ENCODE measurements at places on chromosomes 6 and 20. TPM values are rescaled to one million over a fixed set of nuclear protein-coding genes. Genes with fewer than 3 reads are reported as not detected.

DNA sequence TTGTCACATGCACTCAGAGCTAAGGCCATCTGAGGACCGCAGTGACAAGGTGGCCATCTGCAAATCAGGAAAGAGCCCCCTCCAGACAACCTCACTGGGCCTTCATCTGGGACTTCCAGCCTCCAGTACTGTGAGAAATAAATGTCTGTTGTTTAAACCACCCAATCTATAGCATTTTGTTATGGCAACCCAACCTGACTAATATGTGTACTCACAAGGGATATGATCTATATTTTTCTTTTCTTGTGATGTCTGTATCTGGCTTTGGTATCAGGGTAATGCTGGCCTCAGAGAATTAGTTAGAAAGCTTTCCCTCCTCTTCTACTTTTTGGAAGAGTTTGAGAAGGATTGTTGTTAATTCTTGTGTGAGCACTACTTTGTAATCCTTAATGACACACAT, 37.5 kb upstream of the ENTPD6 start:
- no peaks in the 10 kb centered on the region for H3K4me1 ChIP-seq
- DNase-seq, result no peak
- no peaks in the 10 kb centered on the region for H3K36me3 ChIP-seq
- H3K27ac ChIP-seq, result no peak overlapping the region

DNA sequence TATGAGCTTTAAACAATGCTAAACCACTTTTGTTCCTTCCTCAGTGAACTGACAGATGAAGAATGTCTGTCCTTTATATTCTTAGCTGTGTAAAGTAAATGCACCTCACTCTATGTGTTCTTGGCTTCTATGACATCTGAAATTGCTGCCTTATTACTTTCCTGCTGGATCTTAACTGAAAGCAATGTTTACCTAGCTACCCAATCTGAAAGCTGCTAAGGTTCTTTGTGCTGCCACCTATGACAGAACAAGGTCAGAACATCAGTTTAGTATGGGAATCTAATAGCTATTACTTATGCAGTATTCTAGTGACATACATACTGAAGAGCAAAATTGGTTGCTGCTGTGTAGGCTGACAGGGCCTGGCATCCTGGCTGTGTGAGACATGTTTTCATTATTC, 444.1 kb downstream of the KHDRBS2 start:
- no peak overlapping the region for H3K27ac ChIP-seq
- H3K27me3 ChIP-seq, result no peaks in the 10 kb centered on the region
- H3K36me3 ChIP-seq, result no peaks in the 10 kb centered on the region
- no peaks in the 10 kb centered on the region for H3K4me1 ChIP-seq
- H3K4me3 ChIP-seq, result no peak overlapping the region
- DNase-seq, result no peak

DNA sequence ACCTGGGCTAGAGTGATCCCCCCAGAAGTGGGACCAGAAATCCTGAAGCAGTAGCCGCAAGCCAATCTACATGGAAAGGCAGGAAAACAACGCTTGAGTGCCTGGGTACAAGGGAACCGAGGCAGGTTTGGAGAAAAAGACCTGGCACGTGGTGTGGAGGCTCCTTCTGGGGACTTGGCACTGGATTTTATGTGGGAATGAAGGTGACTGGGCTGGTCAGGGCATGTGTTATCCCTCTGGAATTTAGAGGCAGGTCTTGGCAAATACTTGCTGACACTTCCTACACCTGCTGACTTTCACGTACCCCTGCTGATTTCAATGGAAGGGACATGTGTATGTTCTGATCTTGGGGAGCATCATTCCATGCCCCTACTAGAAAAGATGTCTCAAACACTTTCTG, 25.0 kb upstream of the FAM217A start:
- H3K36me3 ChIP-seq, result no peaks in the 10 kb centered on the region
- no peaks in the 10 kb centered on the region for H3K27me3 ChIP-seq
- no peak for DNase-seq

GRCh38 chr6:150925590-150925928, 60.1 kb downstream of the MTHFD1L start:
- H3K4me1 ChIP-seq, result peaks cover 18% of the 10 kb centered on the region
- no peaks in the 10 kb centered on the region for H3K36me3 ChIP-seq
- H3K27ac ChIP-seq, result no peak overlapping the region
- DNase-seq, result no peak

LSM14B gene
- total RNA-seq, result 38.6 TPM

GRCh38 chr6:71888756-71889340, 2.5 kb downstream of the RIMS1 start:
- no peak overlapping the region for H3K27ac ChIP-seq
- H3K27me3 ChIP-seq, result peaks cover 52% of the 10 kb centered on the region
- H3K4me3 ChIP-seq, result no peak overlapping the region
- no peak for DNase-seq
- peaks cover 15% of the 10 kb centered on the region for H3K4me1 ChIP-seq

DNA sequence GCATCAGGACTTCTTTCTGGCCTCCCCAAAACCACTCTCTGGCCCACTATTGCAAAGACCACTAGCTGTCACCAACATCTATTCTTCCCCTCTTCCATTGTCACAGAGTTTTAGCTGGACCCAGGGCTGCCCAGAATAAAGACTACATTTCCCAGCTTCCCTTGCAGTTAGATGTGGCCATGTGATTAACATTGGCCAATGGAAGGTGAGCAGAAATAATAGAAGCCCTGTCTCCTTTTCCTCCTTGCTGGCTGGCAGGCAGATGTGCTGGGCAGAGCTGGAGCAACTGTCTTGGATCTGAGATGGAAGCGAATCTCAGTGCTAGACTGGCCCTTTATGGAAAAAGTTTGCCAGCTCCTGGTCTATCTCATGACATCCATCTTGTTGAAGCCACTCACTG, 97.0 kb downstream of the KCNB1 start:
- no peaks in the 10 kb centered on the region for H3K27me3 ChIP-seq
- H3K36me3 ChIP-seq, result no peaks in the 10 kb centered on the region
- H3K27ac ChIP-seq, result peak overlapping the region; percentile 83
- peaks cover 92% of the 10 kb centered on the region for H3K4me1 ChIP-seq
- no peak overlapping the region for H3K4me3 ChIP-seq

DNA sequence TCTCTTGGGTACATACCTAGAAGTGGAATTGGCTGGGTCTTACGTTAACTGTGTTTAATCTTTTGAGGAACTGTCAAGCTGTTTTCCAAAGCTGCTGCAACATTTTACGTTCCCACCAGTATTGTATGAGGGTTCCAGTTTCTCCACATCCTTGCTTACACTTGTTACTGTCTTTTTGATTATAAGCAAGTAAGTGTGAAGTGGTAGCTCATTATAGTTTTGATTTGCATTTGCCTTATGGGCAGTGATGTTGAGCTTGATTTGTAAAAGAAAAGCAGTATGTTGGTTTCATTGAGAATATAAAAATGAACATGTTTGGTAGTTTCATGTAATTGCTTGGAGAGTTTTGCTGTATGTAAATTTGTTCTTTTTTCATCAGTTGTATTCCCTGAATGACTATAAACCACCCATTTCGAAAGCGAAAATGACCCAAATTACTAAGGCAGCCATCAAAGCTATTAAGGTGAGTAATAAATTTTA, 40.4 kb downstream of the SCAF8 start:
- peaks cover 35% of the 10 kb centered on the region for H3K4me1 ChIP-seq
- H3K27me3 ChIP-seq, result no peaks in the 10 kb centered on the region
- H3K4me3 ChIP-seq, result no peak overlapping the region
- H3K36me3 ChIP-seq, result peaks cover 7% of the 10 kb centered on the region

EYS gene
- under 0.01 TPM for total RNA-seq

- H3K4me1 ChIP-seq, result no peaks in the 10 kb centered on the region
- H3K36me3 ChIP-seq, result no peaks in the 10 kb centered on the region
- no peaks in the 10 kb centered on the region for H3K27me3 ChIP-seq
- DNase-seq, result peak; percentile 17
- H3K4me3 ChIP-seq, result no peak overlapping the region
These were observed 84.2 kb upstream of the BMP2 start for GRCh38 chr20:6683021-6683977.

Measured in esophagus muscularis mucosa (tissue), 4 donors.